ENCODE measurements at places on chromosomes 5 and 9.

DNA sequence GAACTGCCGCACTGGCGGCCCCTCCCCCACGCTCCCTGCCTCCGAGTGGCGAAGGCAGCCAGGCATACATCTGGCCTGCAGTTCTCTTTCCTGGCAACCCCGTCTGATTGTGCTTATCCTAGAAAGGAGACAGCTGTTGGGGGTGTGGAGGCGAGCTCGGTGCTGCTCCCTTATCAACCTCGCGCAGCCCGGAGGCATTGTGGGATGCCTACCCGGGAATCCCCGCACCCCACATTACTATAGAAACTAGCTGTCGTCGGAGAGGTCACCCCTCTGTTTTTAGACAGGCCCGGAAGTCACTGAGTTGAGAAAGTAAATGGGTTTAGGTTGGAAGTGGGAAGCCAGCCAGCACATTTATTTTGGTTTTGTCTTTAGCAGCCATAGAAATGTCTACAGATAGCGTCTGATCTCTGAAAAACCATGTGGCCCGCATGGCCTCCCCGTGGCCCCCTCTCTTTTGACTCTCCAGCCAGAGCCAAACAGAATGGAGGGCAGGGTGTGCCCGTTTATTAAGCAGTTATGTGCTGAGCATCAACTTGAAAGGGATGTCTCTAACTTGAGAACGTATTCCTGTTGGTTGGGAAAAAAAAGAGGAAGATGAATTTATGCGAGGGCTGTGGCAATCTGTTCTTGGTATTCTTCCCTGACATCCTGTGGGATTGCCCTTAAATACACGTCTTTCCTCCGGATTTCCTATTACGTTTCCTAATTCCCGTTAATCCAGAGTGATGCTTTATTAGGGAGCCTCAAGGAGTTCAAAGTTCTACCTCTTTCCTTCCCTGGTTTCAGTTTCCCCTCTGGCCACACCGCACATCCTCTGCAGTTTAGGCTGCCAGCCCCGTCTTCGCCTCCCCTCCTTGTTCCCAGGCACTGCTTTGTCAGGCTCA is 3.9 kb downstream of the STC2 start:
- no peak for DNase-seq

DNA sequence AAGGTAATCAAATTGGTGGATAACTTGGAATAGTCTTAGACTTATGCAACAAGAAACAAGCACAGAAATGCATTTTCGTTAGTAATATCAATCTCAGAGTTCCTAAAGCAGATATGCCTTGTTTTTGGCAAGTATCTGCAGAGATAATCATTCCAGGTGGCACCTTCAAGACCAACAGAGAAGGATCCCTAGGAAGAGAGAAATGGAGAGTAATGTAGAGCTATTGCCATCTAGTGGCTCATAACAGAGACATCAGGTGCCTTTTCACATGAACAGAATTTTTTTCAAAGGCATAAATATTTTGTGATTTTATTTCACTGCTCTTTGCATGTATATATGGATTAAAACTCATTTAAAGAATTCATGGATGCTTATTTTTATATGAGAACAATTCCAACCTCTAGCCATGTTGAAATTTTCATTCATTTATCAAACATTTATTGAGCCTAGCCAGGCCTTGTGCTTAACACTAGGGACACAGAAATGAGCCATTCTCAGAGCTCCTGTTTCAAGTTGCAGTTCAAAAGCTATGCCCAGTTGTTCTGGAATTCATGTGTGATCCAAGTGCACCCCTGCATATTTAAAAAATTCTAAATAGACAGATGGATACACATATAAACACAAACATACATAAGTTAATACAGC is 117.5 kb upstream of the OR13F1 start:
- no peak for DNase-seq

GRCh38 chr5:135073761-135074345 is 39.8 kb upstream of the PITX1 start:
- DNase-seq: no peak

GRCh38 chr5:1523480-1523792 is 324 bp downstream of the LPCAT1 start:
- no peak for DNase-seq

- DNase-seq: no peak
Observed at GRCh38 chr9:130543859-130544258, 35.5 kb upstream of the FUBP3 start.

DNA sequence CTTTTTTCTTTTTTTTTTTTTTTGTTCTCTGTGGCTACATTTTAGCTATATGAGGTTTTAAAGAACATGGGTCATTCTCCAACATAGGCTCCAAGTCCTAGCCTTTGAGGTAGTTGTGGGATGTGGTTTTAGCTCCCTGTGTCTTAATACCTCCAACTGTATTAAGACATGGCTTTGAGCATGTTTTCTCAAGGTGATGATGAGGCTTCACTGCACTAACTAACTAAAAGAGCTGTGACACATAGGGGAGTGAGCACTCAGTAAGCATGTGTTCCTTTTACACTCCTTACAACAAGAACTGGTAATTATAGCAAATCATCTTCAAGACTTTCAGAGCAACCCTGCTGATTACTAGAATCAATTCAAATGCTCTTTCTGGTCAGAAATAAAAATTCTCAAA is 333.6 kb upstream of the CCNH start:
- DNase-seq: no peak

DNA sequence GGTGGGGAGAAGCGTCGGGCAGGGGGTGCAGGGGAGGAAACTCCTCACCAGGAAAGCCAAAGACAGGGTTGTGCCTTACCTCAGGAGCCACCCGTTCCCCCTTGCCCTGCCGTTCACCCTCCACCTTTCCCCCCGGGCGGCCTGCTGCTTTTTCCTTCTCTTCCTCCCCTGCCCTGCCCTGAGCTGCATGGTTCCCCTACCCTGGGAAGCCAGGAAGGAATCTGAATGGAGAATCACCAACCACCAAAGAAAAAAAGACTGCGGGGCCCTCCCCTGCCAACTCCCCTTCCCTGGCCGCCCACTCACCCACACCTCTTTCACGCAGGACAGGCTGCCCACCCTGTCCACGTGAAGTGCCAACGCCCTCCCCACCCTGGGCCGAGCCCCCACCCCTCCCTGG is 820 bp upstream of the NFX1 start:
- DNase-seq: no peak

- no peak for DNase-seq
Observed at GRCh38 chr5:165242646-165243045, 1737.2 kb downstream of the MAT2B start.

GRCh38 chr5:148681157-148682057 is 27.1 kb upstream of the HTR4 start:
- DNase-seq: no peak

DNA sequence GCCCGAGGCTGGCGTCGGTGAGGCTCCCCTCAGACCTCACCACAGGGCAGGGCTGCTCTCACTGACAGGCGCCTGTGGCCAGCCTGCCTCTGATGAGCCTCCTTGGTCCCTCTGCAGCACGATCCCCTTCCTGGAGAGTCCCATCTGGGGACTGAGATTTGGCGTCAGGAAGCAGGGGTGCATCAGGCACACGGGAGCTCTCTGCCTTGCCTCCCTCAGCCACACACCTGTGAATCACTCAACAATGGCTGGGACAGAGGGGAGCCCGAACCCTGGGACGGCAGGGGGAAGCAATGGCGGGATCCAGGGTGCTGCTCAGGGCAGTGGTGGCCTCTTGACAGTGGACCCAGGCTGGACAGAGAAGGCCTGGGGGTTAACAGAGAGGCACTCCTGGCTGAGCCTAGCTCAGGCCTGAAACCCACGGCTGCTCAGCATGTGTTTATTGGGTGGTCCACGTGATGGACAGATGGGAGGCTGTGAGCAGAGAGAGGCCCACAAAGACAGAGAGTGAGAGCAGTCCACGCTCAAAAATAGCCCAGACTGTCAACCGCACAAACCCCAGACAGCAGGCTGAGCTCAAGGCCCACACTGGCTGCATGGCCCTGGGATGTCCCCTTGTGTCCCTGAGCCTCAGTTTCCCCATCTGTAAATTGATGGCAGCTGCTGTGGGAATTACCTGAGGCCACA is 11.9 kb downstream of the RASGEF1C start:
- DNase-seq: no peak

- no peak for DNase-seq
Observed at GRCh38 chr9:112774006-112774996, 23.7 kb downstream of the SNX30 start.

DNA sequence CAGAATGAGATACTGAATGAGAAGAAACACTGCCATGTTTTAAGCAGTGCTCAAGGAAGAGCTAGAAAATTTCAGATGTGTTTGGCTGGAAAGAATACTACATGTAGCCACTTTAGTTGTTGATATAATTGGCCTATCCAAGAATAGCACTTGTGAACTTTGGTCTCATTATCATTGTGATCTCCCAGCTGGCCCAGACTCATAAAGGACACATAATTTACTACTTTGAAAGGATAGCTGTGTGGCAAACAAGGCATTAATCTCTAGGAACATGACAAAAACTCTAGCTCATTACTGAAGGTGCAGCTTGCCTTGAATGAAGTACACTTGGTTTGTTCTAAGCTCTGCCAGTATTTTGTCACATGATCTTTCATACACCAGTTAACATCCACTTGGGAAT is 356.3 kb downstream of the CSNK1G3 start:
- no peak for DNase-seq

DNA sequence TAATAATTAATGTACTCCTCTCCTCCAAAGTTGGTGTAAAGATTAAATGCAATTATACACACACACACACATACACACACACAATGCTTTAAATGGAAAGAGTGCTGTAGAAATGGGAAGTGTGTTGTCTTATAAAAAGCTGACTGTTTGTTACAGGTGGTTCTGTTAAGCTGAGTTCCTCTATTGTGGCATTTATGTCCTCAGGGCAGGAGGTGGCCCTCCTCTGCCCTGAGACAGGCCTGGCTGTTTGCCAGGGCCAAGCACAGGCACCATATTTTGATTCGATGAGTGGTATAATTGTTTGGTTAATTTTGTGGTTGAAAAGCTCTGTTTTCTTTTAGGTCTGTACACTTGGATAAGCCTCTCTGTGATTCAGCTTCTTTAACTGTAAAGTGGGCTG is 573.9 kb downstream of the KIF4B start:
- DNase-seq: no peak

DNA sequence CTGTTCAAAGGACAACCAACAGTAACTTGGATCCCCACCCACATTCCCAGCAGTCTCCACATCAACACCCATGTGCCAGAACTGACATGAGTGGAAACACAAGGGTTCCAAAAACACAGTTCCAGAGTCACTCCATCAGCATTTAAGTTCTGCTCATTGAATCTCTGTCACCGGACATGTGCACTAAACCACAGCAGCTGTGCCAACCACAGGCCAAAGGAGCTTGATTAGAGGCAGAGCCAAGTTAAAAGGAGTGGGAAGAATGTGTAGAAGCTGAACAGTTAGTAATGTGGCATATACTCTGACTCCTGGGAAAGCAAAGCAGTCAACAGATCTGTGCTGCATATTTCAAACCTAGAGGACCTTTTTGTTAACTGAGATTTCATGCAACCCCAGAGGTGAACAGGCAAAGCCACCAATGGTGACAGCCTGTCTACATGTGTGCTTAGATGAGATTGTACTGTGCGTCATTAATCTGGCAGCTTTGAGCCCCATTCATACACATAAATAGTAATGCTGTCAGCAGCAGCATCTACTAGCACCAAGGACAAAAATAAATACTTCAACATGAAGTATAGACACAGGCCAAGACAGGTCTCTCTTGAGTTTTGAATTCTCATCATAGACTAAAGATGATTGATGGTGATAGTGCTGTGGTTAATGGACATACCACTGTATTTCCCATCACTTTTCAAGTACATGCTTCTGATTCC is 16.4 kb upstream of the FST start:
- DNase-seq: no peak

GRCh38 chr5:45440466-45440865 is 255.7 kb downstream of the HCN1 start:
- no peak for DNase-seq

DNA sequence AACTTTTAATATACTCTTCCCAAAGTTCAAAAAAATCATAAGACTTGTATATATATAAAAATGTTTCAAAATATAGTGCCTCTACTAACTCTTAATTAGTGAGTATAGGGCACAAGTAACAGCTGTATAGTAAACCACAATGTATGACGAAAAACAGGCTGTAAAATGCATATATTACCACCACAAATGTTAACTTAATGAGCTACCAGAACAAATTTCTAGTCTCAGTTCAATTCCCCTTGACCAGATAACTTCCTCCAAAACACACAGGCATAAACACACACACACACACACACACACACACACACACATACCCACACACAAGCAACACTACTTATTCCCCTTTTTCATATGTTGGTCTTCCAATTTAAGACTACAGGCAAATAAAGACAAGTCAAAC is 78.8 kb downstream of the FBXL17 start:
- no peak for DNase-seq

DNA sequence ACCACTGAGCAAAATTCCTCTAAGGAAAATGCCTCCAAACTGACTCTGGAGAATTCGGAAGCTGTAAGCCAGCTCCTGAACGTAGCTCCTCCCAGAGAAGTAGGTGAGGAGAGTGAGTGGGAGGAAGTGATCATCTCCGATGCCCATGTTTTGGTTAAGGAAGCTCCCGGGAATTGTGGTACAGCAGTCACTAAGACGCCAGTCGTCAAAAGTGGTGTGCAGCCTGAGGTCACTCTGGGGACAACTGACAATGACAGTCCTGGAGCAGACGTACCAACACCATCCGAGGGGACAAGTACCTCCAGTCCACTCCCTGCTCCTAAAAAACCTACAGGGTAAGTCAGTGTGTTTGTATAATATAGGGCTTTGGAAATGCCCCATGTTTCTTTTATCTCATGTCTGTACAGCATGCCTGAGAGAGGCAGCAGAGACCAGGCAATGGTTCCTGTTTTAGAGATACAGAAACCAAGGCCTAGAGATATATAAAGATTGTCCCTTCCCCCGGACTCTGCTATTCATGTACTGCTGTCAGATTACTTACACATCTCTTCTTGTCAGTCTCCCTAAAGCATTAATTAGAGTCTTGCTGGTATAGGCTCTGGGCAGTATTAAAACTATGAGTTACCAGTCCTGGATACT is 23.9 kb downstream of the HMGXB3 start:
- DNase-seq: no peak

- no peak for DNase-seq
Observed at GRCh38 chr9:115086886-115087285, 31.1 kb downstream of the TNC start.

DNA sequence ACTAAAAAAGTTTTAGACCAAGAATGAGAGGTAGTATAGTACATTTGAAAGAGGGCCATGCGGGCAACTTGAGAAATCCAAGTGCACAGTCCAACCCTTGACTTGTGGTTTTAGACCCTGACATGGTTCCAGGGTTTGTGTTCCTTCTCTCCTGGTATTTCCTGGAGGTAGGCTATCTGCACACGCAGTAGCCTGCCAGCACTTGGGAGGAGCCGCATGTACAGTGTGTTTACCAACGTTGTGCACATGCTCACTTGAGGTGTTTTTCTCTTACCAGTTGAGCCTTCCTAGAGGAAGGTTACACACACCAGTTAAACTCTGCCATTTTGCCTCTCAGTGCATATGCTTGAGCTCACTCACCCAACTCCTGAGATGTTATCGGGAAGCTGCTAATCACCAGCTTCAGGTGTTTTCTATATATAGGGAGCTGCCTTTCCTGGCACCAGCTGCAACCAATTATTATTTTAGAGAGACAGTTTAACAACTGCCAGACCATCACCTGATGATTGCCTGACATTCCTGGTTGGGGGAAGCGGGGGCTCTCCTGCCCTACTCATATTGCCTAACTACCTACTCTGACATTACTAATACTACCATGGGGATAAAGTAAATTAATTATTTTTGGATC is 593.4 kb upstream of the TUSC1 start:
- no peak for DNase-seq

- DNase-seq: no peak
Observed at GRCh38 chr9:110502842-110503241, 76.7 kb downstream of the SVEP1 start.

- no peak for DNase-seq
Observed at GRCh38 chr9:108234811-108235210, 621.0 kb downstream of the ACTL7B start.

- no peak for DNase-seq
Observed at GRCh38 chr9:89353989-89354388, 35.7 kb downstream of the SECISBP2 start.

Measured in activated T-cell treated with anti-CD3 and anti-CD28 coated beads for 1 hour (primary cell).